Aorta (tissue), 5 donors: ENCODE measurements at places on chromosomes 12 and 14. TPM values are rescaled to one million over a fixed set of nuclear protein-coding genes. Genes with fewer than 3 reads are reported as not detected.
A peak's percentile ranks its signal among the peaks of the same experiment; 100 is the strongest.

- DNase-seq: peak; percentile 57
- H3K4me1 ChIP-seq: no peaks in the 10 kb centered on the region
- no peak overlapping the region for H3K27ac ChIP-seq
- peaks cover 4% of the 10 kb centered on the region for H3K36me3 ChIP-seq
- H3K4me3 ChIP-seq: no peak overlapping the region
Measured at GRCh38 chr14:101780390-101780789, 18.9 kb downstream of the PPP2R5C start.

- DNase-seq: no peak
- H3K4me3 ChIP-seq: no peak overlapping the region
- no peak overlapping the region for H3K27ac ChIP-seq
- no peaks in the 10 kb centered on the region for H3K27me3 ChIP-seq
Measured at GRCh38 chr14:102508410-102508773, 1.2 kb downstream of the ANKRD9 start.

The C14orf93 gene
- total RNA-seq: 8.6 TPM

- DNase-seq: no peak
- H3K36me3 ChIP-seq: no peaks in the 10 kb centered on the region
- no peaks in the 10 kb centered on the region for H3K27me3 ChIP-seq
- H3K27ac ChIP-seq: no peak overlapping the region
Measured at GRCh38 chr14:31992011-31992447, 85.1 kb upstream of the ARHGAP5 start.

GRCh38 chr12:105158876-105159275 is 51.3 kb downstream of the WASHC4 start:
- no peak overlapping the region for H3K4me3 ChIP-seq
- no peaks in the 10 kb centered on the region for H3K27me3 ChIP-seq
- H3K4me1 ChIP-seq: no peaks in the 10 kb centered on the region
- no peaks in the 10 kb centered on the region for H3K36me3 ChIP-seq
- H3K27ac ChIP-seq: no peak overlapping the region

The SIX1 gene
- total RNA-seq: 2.2 TPM
